ENCODE measurements at places on chromosomes 11 and 22.

DNA sequence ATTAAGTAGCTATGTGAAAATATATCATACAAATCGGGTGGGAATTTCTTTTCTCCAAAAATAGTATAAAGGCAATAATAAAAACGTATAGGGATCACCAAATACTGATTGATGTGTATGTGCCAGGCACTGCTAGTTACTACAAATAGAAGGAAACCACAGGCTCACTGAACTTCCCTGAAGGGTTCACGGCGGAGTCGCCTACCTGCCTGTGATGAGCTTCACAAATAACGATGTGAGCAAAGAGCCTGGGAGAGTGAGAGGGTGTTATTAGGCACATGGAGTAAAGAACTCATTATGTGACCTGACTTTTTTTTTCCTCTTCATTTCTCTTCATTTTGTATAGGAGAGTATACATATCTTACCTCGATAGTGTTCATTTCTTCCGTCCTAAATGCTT lies 36.0 kb upstream of the L3MBTL2 start:
- DNase-seq = no peak

DNA sequence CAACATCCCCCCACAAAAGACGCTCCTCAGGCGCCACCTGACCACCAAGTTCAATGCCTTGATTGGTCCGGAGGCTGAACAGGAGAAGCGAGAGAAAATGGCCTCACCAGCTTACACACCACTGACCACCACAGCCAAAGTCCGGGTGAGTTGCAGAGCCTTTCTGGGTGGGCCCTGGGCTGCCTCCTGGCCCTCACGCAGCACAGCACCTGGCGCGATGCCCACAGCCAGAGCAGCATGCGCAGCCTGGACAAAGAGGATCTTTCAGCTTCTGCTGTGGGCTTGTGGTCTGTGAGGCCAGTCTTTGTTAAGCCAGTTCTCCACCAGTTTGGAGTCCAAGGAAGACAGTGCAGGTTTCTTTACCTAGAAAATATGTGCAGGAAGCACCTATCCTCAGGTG lies 21.6 kb downstream of the CYB5R2 start:
- no peak for DNase-seq

DNA sequence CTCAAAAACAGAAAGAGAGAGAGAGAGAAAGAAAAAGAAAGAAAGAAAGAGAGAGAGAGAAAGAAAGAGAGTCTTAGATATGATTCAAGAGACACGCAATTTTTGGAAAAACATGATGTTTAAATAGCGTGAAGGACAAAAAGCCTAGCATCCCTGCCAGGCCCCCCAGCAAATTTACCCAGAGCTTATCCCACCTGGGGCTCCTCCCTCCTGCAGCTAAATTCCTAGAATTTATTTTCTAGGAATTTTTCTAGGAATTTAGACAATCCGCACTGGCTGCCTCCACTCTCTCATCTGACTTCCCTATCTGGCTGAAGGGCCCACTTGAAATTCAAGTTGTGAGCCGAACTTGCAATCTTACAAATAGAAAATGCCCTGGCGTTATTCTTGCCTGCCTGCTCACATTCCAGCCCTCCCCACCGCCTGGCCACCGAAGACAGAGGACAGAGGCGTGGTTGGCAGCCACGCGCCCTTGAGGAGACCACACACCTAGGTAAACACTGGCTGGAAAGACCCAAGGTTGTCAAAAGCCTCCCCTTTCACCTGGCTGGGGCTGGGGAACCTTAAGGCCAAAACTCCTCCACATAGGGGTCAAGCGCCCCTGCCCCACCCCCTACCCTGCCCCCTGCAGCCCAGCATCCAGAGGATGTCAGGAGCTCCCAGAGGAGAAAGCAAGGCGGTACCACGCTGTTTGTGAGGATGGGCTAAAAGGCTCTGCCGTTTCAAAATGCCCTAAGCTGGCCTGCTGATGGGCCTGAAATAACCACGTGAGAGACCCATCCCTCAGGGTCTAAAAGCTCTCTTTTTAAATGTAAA lies 42.2 kb downstream of the AHNAK start:
- DNase-seq = no peak

- no peak for DNase-seq
Observed at GRCh38 chr11:45827123-45827522, 20.2 kb upstream of the CRY2 start.

All from D341Med (cell line).